ENCODE measurements at places on chromosomes 3 and 15.
A peak's percentile ranks its signal among the peaks of the same experiment; 100 is the strongest.

DNA sequence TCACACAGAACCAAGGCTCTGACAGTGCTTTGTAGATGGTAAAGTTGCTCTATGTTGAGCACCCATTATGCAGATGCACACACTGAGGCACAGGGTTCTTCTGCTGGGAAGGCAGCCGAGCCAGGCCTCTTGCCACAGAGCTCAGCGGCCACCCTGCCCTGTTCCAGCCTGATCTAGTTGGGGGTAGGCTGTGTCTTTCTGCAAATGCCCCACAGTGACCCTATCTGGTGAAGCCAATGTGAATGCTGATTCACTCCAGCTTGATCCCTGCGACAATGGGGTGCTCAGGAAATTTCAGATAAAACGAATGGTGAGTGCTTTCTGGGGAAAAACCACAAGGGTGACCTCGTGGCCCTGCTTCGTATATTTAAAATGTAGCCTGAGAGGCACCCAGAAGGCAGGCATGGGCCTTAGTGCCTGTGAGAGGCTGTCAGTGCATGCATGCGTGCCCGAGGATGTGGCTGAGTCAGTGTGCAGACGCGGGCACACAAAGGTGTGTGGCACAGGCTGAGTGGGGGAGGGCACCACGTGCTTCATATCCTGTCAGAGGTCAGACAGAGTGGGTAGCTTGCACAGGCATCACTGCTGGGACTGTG lies 85.7 kb downstream of the ATP2B2 start:
- DNase-seq = no peak

DNA sequence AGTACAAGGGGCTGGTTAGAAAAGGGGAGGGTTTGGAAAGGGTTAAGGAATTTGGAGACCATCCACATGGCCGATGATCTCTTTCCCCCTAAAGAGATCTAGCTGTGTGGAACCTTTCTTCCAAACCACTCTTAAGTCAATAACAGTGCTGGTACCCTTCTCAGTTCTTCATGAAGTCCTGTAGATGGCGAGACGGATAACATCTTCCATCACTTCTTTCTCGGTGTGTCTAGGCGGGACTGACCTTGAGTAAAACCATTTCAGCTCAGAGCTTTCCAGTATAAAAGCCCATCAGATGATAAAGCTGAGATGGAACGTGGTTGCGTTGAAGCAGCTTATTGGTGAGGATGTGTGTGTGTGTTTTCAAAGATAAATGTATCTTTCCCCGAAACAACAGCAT lies 151.5 kb upstream of the BHLHE40 start:
- no peak for DNase-seq

DNA sequence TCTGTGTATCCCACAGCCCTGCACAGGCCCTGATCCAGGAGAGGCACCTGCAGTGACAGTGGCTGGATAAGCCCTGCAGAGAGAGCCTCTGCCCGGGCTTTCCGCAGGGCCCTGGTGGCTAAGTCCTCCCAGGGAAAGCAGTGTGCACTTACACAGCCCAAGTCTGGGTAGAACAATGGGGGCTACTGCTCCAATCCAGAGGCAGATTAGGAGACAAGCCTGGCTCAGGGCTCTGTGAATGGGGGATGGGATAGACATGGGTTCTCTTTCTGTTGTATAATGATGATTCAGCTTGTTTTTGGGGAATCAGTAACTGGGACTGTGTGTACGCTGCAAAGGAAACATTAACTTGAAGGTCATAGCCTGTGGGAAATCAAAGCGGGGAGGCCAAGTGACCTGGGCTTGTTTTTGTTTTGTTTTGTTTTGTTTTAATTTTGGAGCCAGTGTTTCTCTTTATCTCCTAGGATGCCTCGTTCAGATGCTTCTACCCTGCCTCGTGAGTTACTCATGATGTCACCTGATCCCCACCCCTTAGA lies 4.1 kb upstream of the ALDH1L1 start:
- DNase-seq = no peak

- DNase-seq = peak; percentile 5
Observed at GRCh38 chr15:71448688-71449114, 333.4 kb downstream of the THSD4 start.

DNA sequence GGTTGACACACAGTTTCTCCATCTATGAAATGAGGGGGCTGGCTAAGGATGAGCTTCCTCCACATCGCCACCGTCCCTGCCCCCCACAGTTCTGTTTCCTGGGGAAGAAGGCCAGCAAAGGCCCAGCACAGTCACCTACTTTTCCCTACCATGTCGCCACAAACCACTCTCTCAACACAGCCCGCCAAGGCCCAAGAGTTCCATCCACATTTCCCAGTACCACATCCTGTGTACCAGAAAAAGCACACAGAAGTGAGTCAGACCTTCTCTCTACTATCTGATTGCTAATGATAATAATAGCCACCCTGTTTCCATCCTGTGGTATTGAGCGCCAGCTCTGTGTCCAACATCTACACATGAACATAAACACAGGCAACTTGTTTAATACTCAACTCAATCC lies 30.3 kb upstream of the C15orf39 start:
- no peak for DNase-seq

- DNase-seq = no peak
Observed at GRCh38 chr15:38541026-38541425, 23.6 kb downstream of the RASGRP1 start.

DNA sequence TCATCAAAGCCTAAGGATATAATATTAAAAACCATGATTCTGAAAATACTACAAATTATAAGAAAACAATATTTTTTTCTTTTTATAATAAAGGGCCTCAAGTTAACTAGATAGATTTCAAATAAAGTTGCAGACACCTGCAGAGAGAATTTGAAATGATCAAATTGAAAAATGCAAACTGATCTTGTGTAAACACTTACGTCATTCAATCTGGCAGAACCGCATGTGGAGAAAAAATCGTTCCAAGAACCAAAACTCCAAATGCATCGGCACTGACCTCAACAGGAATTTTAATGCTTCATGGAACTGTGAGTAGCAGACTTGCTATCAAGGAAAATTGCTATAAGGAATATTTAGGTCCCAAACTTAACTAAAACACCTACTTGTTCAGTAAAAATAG lies 17.2 kb downstream of the CPA3 start:
- DNase-seq = no peak

GRCh38 chr3:64152086-64152485 lies 73.2 kb downstream of the PRICKLE2 start:
- DNase-seq = peak; percentile 7

DNA sequence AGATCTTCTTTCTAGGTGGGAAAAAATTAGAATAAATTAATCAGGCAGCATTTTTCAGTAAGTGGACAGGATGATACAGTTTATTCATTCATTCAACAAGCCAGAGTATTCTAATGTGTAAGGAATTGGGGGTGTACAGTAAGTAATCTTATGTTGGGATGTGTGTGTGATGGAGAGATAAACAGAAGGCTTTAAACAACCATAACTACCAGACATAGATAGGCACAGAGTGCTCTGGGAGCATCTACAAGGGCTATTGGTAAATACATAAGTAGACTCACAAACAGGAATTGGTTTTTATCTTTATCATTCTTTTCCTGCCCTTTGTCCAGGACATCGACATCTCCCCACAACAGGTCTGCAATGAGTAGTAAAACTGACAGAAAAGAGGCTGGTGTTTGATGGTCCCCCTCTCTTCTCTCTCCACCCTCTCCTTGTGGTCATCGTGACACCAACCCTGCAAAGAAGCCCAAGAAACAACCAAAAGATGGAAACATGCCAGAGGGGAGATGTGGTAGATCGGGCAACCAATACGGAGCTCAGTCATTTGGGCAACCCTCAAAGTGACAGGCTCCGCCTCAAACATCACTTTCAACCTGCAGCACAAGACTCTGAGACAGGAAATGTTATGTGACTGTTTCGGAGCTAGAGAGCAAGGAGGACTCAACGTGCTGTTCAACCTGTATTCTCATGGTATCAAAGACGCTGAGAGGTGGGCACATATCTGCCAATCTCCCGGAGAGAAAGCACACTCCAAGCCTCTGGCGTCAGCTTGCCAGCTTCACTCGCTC lies 28.7 kb upstream of the B3GNT5 start:
- DNase-seq = no peak

GRCh38 chr15:25810631-25811091 lies 52.5 kb downstream of the ATP10A start:
- no peak for DNase-seq

- no peak for DNase-seq
Observed at GRCh38 chr3:65576966-65577365, 461.8 kb downstream of the MAGI1 start.

- DNase-seq = no peak
Observed at GRCh38 chr3:148829926-148830325, 2.3 kb downstream of the CPB1 start.

DNA sequence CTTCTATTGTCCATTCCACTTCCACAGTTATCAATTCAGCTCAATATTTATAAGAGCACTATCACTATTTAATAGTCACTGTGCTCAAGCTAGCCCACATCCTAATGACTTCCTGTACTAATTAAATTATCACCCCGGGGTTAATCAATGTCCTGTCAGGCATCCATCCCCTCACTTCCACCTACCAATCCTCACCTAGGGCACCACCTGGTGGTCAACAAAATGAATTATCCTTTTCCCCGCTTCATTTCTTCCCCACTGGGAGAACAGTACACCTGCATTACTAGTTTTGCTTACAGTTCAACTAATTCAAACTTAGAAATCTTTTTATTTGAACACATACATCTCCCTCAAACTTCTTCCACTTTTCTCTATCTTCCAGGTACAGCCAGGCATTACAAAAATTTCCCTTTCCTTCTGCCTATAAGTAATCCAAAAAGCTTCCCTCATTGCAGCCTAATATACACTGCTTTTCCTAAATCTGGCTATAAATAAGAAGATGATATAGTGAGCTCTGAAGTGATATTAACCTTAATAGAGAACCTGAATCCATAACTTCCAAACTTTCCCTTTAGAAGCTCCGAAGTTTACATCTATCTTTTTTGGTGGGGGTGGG lies 68.5 kb downstream of the TMCC1 start:
- DNase-seq = no peak

- no peak for DNase-seq
Observed at GRCh38 chr15:44286814-44287452, 1.6 kb upstream of the GOLM2 start.

DNA sequence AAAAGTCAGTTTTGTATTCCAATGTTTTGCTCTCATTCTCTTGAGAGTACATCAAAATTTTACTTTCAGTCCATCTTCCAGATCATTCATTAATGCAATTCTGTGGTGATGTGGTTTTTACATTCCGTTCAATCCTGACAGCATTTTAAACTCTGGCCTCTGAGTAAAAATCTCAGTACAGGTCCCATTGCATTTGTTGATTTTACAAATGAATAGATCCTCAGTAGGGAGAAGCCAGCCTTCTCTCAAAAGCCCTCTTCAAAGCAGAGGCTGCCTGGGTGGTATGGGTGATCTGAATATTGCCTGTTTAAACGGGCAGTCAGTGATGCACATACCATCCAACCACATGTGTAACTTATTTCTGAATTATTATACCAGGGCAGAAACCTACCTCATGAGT lies 72.5 kb upstream of the TSC22D2 start:
- DNase-seq = no peak

- DNase-seq = peak; percentile 56
Observed at GRCh38 chr3:160755776-160756304, at the start of gene PPM1L. TSS of gene PPM1L (plus strand) at chr3:160756231.
